ENCODE measurements at places on chromosomes 11 and 22. TPM values are rescaled to one million over a fixed set of nuclear protein-coding genes. Genes with fewer than 3 reads are reported as not detected.

DNA sequence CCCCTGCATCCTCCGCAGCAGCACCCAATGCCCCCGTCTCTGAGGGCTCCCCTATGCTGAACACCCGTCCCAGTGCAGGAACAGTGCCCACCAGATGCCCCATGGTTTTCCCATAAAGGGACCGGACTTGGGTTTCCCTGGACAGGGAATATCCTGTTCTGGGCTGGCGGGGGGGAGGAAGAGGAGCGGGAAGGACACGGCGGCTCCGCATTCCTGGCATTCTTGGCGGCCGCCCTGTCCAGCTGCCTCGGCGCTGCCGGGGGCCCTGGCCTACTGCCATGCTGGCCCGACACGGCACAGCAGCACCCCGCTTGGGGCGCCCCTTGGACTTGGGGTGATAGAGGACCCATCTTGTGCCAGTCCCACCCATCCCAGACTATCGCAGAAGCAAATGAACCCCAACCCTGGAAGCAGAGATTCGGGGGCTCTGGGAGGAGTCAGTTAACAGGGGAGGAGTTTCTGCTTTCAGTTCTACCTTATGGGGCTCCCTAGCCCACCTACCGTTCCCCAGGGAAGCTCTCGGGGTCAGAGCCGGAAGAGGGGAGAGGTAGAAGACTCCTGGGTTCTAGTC lies 23.7 kb upstream of the CBX7 start:
- peak; percentile 90 for DNase-seq

DNA sequence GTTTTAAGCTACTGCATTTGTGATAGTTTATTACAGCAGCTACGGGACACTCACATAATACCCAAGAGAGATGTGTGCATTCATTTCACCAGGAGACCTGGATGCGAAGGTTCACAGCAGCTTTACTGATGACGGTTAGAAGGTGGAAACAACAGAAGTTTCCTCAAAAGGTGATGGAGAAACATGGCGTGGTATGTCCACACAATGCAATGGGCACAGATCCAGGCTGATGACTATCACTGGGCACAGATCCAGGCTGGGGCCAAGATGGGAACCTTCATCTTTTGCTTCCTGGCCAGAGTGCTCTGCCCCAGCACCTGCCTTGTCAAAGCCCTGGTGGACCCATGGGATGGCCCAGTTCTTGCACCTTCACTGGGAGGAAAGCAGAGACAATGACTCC lies 30.6 kb upstream of the RFPL3 start:
- DNase-seq = peak; percentile 48

DNA sequence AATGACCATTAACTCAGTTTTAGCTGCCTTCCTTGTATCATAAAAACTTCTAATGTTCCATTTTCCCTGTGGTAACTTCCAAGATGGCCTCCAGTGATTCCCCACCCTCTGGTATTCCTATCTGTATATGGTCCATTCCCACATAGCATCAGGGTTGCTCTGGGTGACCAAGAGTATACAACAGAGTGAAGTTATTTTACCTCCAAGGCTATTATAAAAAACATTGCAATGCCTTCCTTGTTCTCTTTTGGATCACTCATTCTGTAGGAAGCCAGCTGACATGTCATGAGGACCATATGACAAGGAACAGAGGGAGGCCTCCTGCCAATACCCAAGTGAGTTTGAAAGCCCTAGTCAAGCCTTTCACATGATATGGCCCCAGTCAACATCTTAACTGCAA lies 30.1 kb downstream of the ZNF280B start:
- DNase-seq = no peak

DNA sequence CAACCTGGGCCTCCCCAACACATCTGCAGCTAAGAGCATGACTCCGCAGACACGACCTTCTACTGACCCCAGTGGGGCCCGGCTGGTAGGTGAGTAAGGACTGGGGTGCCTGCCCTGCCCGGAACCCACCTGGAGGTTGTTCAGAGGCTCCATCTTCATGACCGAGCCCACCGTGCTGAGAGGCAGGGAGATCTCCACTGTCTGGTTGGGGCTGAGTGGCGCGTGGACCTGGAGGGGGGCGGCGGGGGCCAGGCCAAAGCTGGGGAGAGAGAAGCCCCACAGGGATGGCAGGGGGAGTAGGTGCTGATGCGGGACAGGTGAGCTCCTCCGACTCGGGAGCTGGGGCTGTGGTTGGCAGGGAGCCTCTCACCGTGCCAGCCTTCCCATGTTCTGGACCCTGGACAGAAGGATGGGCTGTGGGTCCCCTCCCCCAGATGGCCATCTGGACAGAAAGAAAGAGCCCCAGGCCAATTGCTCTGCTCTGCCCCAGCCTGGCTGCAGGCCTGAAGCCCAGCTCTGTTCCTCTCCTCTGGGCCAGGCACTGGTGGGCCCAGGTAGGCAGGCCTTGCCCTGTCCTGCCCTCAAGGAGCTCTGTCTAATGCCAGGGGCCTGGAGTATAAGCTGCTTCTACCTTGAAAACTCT lies 16.3 kb upstream of the RASL10A start:
- no peak for DNase-seq

The POU2AF1 gene
- total RNA-seq = not detected

All from osteocyte (in vitro differentiated cells).